ENCODE measurements at places on chromosomes 2 and 18. TPM values are rescaled to one million over a fixed set of nuclear protein-coding genes. Genes with fewer than 3 reads are reported as not detected.

DNA sequence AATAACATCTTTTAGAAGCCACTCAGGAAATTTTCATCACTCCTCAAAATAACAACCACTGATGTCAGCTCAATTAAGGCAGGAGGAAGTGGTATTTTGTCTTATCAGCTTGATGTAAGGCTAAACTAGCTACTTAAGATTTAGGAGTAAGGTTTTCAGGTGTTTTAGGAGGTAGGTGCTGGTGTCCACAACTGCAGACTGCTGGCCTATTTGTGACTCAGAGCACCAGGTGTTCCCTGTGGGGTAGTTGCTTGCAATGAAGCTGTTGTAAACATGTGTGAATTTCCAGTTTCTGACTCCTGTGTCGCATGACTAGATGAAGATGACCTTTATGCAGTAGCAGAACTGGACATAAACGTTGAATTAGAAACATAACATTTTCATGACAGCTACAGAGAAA lies 164.2 kb downstream of the THSD7B start:
- DNase-seq, result no peak

FBXO48 gene
- total RNA-seq, result 1.5 TPM

NIF3L1 gene
- total RNA-seq, result 13.6 TPM

PLGLB1 gene
- total RNA-seq, result 9.0 TPM

Measured in aorta (tissue), 5 donors.